Hippocampal formation (tissue), 2 donors: ENCODE measurements at places on chromosomes 11 and 22.

- no peak for DNase-seq
Measured at GRCh38 chr11:9625728-9626127, 38.1 kb upstream of the SWAP70 start.

GRCh38 chr11:93505703-93506102 lies 37.5 kb downstream of the SMCO4 start:
- DNase-seq, result no peak

GRCh38 chr11:134596404-134596803 lies 184.4 kb upstream of the B3GAT1 start:
- DNase-seq, result no peak

GRCh38 chr11:291281-292210 lies 2.6 kb downstream of the PGGHG start:
- no peak for DNase-seq

GRCh38 chr22:19942157-19943081 lies 801 bp upstream of the TXNRD2 start:
- DNase-seq, result peak; percentile 26
